ENCODE measurements at places on chromosomes 6 and 20.

DNA sequence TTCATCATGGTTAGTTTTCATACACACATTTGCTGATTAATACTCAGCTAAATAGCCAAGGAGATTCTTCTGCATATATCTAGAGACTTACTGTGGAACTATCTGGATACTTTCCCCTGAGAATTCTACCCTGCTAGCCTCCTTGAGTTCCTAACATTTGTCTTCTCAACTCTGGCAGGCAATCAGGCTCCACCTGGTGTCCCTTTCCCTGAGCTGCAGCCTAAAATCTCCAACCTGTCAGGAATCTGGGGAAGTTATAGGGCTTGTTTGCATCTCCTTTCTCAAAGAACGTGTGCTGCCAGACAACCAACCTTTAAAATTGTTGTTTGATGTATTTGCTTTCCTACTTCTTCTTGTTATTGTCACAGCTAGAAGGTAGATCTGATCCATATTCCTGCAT, 73.4 kb downstream of the FUT9 start:
- DNase-seq = no peak

DNA sequence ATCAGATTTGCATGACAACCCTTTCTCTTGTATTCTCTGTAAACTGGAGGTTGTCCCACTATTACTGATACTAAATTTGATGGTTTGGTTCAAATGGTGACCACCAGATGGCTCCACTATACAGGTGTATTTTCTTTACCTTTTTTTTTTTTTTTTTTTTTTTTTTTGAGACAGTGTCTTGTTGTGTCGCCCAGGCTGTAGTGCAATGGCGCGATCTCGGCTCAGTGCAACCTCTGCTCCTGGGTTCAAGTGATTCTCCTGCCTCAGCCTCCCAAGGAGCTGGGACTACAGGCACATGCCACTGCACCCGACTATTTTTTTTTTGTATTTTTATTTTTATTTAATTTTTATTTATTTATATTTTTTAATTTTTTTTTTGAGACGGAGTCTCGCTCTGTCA, 6.6 kb upstream of the WTAP start:
- no peak for DNase-seq

GRCh38 chr20:17747431-17747846, 47.7 kb downstream of the BANF2 start:
- no peak for DNase-seq

DNA sequence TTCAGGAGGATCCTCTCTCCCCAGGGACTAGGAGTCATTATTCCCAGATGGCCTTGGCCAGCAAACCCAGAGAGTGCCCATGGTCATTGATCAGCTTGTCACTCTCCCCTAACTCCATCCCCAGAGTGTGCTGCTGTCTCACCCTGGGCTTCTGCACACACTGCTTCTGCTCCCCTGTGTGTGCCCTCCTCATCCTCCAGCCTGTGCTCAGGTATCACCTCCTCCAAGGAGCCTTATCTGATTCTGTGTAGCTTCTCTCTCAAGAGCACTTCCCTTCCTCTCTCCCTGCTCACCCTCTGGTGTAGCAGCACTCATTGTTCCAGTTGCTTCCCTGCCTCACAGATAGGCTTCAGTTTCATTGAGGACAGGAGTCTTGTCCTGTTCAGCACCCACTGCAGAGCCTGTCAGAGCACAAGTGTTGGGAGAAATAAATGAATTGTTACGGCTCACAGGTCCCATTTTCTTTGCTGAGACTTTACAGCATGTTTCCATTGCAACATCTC, 102.4 kb downstream of the JAG1 start:
- DNase-seq = no peak

DNA sequence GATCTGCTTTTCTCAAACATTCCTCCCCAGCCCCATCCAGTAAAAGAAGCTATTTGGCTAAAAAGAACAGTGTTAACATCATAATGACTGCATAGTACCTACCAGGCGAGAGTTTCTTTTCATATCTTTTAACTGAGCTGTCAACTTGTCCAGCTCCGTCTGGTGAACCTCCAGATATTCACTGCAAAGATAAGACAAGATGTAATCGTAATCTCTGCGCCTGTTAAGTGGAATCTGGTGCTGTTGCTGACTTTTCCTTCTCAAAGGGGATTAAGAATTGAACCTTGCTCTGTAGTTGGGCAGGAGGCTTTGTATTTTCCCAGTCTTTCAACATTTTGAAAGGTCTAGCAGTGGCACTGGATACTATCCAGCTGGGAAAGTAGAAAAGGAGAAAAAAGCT, 63.0 kb downstream of the RIPOR2 start:
- DNase-seq = no peak

DNA sequence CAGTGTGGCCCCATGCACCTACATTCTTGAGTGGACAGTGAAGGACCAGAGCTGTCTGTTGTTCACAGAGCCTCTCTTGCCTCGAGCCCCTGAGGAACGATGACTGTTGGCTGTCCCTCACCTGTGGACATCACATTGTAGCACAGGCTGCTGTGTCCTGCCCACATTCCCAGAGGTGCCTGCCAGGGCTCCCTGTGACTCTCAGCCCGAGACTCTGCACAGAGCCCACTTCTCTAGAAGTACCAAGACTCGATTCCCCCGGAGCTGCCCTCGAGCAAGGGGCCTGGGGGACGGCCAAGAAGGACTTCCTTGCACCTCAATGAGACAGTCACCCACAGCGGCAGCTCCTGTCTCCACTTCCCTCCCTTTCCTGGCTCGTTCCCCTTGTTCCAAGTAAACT, 28.6 kb upstream of the DLGAP4 start:
- no peak for DNase-seq

DNA sequence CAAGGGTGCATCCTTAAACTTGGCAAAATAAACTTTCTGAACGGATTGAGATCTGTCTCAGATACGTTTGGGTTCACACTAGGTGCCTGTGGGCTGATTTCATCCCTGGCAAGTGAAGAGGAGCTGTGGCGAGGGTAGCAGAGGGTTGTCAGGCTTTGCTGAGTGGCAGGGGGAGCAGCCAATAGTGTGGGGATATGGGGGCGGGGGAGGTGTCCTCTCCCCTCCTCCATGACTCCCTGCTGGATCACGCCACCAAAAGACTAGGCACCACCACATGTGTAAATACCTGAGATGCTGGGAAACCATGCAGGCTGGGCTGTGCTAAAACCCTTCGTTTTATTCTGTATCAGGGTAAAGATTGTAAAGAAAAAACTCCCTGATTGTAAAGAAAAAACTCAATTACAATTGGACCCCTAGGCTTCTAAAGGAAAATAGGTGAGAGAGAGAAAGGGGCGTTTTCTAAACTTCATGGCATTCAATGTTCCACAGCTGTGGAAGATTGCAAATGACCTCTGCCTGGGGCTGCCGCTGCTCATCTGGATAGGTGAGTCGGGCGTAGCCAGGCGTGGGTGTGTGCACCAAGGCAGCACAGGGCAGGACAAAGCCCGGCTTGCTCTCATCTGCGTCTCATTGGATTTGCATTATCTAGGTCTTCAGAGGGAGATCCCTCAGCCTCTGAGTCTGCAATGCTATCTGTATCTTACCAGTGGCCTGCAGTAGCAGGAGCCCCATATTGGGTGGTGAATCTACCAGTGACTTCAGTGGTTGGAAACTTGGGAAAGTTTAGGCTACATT, 26.9 kb upstream of the ADTRP start:
- DNase-seq = no peak

- peak; percentile 73 for DNase-seq
These were observed at the start of gene IRF4 for GRCh38 chr6:391559-392440. Gene IRF4 (plus strand): TSS chr6:391752. CDS start chr6:393153, 1,401 bp downstream.

- DNase-seq = no peak
These were observed 85.3 kb upstream of the SLC22A23 start for GRCh38 chr6:3542032-3542640.

DNA sequence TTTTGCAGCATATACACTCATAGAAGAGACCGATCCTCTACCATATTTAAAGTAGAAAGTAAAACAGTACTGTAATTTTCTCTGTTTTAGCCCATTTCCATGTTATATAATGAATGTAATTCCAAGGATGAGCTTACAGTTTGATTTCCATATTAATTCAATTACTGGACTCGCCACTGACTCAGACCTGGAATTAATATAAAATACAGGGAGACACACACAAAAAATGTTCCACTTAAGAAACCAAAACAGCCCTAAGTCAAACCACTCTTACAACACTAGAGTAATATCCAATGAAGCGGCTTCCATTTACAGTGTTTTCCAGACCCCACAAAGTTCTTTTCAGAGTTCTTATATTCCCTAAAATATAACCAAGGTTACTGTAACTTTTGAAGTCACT, 110.6 kb downstream of the BACH2 start:
- no peak for DNase-seq

Data from activated T-cell treated with anti-CD3 and anti-CD28 coated beads, Interleukin-2, amount 50 U/mL, for 1 hour (primary cell).